ENCODE measurements at places on chromosomes 2 and 18.

GRCh38 chr2:111116843-111117597, 3.7 kb upstream of the BCL2L11 start:
- DNase-seq: no peak

GRCh38 chr2:118554616-118555015, 292.8 kb downstream of the EN1 start:
- DNase-seq: no peak

DNA sequence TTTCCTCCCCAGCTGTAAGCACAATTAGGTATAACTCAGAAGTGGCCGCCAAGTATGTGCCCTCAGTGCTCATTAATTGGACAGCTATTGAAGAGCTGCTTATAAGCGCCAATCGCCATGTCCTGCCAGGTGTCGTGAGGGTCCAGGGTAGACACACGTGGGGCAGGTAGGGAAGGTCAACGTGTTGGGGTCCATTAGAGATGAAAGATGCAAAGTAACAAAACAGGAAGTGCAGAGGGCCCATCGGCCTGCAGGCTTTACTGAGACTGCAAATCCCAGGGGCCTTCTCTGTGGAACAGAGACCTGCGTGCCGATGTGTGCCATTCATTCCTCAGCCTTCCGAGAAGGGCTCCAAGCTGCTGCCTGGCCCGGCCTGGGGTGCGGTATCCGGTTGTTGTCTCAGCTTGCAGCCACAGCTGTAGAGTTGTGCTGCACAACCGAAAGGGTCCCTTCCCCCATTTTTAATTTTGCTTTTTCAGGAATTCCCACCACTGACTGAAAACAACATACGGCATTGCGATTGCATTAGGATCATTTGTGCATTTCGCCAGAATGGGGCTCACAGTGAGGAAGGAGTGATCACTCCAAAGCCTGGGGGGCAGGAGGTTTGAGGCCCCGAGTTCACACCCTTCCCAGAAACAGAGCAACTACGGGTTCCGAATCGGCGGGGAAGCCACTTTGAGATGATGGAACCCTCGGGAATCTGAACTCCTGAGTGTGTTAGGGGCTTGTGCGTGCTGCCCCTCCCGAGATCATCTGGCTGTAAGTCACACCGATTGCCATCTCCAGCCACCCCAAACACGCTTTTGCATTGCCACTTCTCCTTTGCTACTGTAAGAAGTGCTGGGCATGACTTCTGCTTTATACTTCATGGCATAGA, 94.3 kb downstream of the TSHZ1 start:
- no peak for DNase-seq

DNA sequence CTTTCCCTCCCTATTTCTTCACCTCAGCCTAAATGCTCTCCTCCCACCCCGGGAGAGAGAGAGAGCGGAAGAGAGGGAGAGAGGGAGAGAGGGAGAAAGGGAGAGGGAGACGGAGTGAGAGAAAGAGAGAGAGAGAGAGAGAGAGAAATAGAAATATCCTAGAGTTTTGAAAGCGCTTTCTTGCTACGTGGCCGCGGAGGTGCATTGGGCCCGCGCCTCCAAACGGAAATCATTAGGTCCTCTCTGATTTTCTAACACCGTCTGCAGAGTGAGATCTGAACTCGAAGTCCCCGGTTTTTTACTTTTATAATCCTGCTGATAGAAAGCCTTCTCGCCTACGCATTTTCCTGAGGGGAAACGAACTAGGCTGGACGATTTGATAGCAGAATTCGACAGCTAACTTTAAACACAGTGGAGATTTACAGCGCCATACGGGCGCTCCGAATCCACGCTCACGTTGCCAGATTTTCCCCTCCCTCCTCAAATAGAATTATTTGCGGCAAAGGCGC, 903 bp upstream of the EVX2 start:
- DNase-seq: no peak

DNA sequence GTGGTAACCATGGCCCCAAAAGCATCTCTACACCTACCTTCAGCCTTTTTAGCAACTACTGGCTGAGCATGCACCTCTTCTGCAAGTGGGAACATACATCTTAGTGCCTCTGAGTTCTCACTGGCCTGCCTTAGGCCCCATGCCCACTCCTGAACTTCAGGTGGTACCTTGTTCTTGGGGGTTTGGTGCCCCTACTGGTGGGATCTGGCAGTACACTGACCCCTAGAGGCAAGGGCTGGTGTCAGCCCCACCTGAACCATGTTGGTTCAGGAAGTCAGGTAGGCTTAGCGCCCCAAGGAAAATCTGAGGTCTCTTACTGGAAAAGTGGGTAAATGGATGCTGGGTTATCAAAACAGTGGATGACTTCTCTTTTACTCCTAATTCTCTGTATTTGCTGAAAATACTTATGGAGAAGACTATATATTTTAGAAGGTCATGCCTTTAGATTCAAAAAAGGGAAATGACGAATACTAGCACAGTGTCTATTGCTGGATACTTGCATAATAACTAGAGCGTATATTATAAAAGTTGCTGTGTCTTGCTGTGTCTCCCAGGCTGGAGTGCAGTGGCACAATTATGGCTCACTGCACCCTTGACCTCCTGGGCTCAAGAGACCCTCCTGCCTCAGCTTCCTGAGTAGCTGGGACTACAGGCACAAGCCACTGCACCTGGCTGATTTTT, 84.6 kb downstream of the RAB31 start:
- DNase-seq: no peak

DNA sequence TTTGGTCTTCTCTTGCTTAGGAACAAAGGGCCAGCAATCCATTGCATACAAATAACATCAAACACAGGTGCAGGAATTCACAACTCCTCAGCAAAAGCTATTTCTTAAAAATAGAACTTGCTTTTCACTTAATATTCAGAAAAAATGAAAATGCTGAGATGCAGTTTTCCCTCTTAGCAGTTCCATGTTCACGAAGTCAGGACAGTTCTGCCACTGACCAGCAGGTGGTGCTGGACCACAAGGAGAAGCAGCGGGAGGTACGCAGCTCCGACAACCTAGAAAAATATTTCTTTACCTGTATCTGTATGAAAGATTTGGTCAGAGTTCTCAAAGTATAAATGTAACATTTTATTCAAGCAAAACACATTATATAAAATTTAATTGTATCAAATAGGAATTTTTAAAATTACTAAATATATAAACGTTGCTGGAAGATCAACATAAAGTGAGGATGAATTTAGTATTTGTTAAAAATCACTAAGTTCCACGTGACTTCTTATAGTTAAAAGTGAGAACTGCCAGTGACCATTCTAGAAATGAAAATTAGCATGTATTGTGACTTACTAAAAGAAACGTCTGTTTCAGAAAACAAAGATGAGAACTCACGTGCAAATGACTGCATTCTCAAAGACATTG, 48.8 kb downstream of the ADNP2 start:
- no peak for DNase-seq

DNA sequence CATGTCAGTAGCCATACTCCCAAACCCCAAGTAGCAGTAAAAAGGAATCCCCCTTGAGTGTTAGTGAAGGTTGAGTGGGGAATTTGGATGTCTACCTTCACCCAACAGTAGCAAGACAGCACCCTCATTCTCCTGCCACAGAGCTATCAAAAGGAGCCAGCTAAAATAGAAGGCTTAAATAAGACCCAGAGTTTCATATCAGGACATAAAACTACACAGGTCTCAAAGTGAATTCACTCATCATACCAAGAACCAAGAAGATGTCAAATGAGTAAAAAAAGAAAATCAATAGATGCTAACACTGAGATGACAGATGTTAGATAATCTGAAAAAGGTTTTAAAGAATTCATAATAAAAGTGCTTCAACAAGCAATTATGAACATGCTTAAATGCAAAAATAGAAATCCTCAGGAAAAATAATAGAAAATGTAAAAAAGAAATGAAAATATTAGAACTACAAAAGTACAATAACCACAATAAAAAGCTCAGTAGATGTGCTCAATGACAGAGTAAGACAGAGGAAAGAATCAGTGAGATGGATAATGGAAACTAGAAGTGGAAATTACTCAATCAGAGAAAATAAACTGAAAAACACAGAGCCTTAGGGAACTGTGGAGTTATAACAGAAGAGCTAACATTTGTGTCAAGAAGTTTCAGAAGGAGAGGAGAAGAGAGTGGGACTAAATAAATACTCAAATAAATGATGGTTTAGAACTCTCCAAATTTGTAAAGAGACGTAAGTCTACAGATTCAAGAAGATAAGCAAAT, 90.5 kb downstream of the EDAR start:
- no peak for DNase-seq

DNA sequence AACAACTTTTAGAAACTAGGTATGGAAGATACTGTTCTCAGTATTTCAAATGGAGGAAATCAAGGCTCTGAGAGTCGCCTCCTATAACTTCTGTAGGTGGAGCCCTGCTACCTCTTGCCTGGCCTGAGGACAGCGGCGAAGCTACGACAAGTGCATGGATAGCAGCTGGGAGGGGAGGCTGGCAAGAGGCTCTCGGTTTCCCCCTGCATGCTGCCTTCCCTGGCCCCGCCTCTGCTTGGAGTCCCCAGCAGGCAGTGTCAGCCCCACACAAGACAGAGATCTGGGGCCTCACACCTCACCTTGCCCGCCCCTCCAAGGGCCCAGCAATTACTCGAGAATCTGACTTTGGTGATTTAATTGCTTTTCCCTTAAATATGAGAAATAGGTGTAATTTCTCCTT, 107.6 kb upstream of the POU3F3 start:
- DNase-seq: no peak

DNA sequence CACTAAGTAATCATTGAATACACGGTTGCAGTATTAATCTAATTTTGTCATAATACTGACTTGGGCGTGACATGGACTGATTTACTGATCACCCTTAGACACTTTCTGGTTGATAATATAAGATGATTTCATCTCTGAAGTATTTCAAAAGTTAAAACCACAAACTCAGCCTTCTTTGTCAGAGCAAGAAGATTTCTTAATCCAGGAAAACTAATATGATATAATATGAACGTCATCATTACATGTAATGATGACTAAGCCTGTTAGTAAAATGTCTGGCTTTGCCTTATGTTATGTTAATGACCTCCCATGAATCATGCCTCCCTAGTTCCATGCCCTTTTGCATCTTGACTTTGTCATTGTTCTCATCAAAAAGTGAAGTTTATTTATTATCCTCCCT, 1325.0 kb upstream of the CDH2 start:
- DNase-seq: peak; percentile 1

GRCh38 chr2:113174376-113174750, 592 bp downstream of the PSD4 start:
- DNase-seq: no peak

DNA sequence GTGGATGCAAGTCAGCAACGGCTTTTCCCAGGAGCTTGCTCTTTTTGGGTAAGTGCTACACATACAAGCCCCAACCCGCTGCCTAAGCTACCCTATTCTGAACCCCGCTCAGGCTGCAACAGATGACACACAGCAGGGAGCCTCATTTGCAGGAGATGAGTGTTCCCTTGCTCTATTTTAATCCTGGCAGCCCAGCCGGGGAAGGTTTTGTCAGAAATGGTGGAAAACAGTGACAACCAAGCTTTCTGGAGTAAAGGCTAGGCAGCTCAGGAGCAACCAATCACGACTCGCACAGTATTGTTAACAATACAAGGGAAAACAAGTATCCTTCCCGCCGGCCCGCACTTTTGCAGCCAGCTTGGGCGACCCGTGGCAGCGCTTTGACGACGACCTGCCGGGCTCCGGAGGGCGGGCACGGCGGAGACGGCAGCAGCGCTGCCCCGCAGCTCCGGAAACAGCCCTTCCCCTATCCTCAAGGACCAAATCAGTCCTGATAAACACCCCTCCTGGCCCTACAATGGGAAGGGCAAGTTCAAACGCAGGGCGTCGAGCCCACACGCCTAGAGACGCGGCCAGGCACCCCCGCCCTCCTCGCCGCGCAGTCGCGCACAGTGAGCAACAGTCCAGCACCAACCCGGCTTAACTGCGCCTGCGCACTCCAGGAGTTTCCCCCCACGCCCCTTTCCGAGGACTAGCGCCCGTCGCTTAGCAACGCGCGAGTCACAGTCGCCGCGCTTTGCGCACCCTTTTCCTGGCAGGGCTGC, 74.3 kb upstream of the TSPYL6 start:
- peak; percentile 73 for DNase-seq

GRCh38 chr2:25808006-25808383, 70.3 kb downstream of the ASXL2 start:
- peak; percentile 42 for DNase-seq

GRCh38 chr2:84991404-84992160, 20.6 kb downstream of the KCMF1 start:
- peak; percentile 96 for DNase-seq

DNA sequence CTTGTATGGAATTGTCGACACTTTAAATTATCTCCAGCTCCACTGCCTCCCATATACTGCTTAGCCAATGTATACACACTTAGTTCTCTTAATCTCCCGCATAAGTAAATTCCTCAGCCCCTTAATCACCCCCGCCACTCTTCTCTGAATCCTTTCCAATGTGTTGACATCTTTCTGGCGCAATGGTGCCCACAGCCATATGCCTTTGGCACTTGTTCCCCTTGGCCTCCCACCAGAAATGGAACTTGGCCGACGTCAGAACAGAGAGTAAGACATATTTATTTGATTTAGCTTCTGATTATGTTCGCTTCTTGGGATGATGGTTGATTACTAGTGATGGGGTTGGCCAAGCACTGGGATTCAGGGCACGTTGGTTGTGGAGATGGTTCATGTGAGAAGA, 1089.3 kb upstream of the CELF4 start:
- no peak for DNase-seq

GRCh38 chr2:28751956-28752630, 463 bp downstream of the PPP1CB start:
- DNase-seq: no peak

GRCh38 chr2:58466804-58467203, 225.7 kb upstream of the FANCL start:
- no peak for DNase-seq

DNA sequence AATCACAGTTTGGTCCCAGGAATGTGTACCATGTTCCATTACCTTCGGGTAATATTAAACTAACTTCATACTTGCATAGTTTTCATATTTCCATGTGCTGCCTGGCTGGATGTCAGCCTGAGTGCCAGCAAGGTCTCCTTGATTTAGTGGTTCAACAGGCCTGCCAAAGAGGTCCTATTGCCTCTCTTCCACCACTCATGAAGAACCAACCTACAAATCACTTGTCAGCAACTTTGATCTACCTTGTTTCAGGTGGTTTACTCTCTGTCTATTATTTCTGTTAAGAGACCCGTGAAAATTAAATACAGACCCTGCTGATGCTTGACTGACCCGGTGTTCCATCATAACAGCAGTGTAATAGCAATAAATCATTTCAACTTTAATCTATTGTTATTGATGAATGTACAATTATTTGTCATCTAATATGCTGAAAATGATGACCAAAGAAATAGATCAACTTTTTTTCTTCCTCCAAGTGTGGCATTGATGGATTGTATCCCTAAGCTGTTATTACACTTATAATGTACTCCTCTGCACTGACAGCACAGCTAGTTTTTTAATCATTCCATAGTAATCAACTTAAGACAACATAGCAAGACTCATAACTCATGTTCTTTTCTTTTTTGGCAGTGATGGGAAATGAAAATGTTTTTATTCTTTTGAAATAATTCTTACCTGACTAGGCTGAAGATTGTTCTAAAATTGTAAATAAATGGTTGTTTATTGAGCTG, 1220.2 kb upstream of the ACVR2A start:
- no peak for DNase-seq

GRCh38 chr2:239952665-239953417, 72.3 kb downstream of the NDUFA10 start:
- no peak for DNase-seq
